ENCODE measurements at places on chromosomes 7 and 10.

- no peak for DNase-seq
Observed at GRCh38 chr10:107299606-107300005, 135.1 kb upstream of the SORCS1 start.

GRCh38 chr10:101151395-101151794 lies 20.3 kb downstream of the TLX1 start:
- no peak for DNase-seq

- DNase-seq = no peak
Observed at GRCh38 chr10:103980288-103980906, 13.5 kb downstream of the SLK start.

DNA sequence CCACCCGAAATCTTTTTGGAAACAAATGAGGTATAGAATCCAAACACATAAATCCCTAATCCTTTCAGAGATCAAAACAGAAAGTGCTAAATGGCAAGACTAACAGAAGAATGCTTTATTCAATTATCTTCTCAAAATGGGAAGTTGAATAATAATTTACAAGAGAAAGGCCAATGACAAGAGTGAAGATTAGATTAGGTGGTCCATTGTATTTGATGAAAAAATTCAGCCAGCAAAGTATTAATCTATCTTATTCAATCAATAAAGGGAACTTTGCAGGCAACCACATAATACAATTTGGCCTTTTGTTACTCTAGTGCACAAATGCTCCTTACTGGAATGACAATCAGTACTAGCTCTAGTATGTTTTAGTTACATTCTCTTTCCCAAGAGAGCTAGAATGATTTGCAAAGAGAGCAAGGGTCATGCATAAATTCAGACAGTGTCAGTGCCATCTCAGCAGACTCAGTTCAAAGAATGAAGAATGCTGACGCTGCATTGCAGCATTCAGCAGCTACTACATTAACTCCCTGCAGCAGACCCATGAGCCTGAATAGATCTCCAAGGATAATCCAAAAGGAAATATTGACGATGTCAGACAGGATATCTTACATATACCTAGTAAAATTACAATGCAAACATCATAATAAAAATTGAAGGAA lies 131.8 kb downstream of the ANK3 start:
- DNase-seq = no peak

DNA sequence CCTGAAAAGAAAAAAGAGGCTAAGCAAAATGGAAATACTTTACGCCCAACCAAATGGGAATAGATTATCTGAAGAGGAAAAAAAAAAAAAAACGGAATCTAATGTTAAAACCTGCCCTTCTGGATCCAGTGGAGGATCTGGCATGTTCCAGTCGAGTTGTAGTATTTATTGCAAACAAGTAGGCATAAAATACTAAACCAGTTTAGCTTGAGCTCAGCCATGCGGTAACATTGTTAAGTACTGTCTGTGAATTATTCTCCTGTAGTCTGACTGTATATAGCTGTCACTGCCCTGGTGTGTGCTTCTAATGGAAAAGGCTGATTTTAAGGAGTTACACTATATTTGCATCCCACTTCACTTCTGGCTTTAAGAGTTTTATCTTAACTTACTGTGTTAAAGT lies 40.3 kb downstream of the CELF2 start:
- DNase-seq = no peak

GRCh38 chr7:100209493-100209892 lies 10.3 kb upstream of the PVRIG start:
- DNase-seq = no peak

- DNase-seq = no peak
Observed at GRCh38 chr10:98217801-98218200, 50.2 kb downstream of the LOXL4 start.

- no peak for DNase-seq
Observed at GRCh38 chr10:1372212-1372611, 316.0 kb downstream of the WDR37 start.

- DNase-seq = no peak
Observed at GRCh38 chr7:4307316-4308204, 374.5 kb upstream of the FOXK1 start.

DNA sequence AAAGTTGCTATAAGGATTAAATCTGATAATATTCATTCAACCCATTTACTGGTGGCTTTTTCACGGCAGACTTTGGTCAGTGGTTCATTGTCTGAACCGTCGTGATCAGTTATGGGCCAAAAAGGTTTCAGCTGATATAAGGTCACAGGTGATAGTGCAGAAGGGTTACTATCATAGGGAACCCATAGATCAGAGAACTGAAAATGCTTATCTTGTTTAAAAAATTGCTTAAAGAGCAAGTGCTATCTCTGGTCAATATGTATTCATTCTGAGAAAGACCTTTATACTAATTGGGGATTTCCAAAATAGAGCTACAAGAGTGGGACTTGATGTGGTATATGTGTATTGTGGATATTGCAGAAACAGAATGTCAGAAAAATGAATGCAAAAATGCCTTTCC lies 147.8 kb upstream of the SEMA3E start:
- no peak for DNase-seq
